Activated B cell treated with CpG ODN at 0.5 μM for 24 hours (primary cell): ENCODE measurements at places on chromosomes 11 and 22.

DNA sequence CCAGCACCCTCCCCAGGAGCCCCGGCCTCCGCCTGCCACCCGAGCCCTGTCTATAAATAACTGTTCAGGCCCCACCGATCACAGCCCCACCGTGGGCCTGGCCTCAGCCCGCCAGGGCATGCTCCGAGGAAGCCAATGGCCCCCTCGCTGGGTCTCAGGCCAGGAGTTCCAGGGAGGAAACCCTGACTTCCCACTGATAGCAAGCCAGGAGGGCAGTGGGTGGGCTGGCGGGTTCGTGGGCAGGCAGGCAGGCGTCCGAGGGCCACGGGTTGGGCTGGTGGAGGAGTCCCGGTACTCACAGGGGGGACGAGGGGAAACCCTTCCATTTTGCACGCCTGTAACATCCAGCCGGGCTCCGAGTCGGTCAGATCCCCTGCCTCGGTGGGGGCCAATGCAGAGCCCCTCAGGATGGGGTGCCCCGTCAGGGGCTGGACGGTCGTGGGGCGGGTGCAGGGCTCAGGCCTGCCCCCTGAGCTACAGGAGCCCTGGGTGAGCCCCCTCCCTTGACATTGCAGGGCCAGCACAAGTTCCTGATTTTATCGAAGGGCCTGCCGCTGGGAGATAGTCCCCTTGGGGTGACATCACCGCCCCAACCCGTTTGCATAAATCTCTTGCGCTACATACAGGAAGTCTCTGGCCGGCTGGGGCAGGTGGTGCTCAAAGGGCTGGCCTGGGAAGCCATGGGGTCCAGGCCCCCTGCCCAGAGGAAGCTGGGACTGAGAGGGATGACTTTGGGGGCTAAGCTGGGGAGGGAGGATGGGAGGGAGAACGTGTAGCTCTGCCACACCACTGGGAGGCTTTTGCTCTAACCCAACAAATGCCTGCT is at the start of gene SPI1:
SPI1 (minus strand) TSS at position 538 of the 826 bp plus-strand sequence; CDS start at position 344, 194 bp downstream.
- DNase-seq = peak; percentile 67

DNA sequence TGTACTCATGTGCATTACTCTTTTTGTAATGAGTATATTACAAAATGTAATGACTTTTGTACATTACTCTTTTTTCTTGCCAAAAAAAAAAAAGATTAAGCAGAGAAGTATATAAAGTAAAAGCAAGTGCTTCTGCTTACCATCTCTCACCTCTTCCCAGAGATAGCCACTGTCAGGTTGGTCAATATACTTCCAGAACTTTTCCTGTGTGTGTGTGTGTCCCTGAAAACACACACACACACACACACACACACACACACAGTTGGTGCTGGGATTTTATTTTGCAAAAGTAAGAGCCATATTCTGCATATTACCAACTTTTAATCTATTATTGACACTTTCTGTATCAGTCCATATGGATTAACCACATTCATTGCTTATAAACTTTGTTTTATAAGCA is 2.5 kb downstream of the IGLL5 start:
- no peak for DNase-seq

DNA sequence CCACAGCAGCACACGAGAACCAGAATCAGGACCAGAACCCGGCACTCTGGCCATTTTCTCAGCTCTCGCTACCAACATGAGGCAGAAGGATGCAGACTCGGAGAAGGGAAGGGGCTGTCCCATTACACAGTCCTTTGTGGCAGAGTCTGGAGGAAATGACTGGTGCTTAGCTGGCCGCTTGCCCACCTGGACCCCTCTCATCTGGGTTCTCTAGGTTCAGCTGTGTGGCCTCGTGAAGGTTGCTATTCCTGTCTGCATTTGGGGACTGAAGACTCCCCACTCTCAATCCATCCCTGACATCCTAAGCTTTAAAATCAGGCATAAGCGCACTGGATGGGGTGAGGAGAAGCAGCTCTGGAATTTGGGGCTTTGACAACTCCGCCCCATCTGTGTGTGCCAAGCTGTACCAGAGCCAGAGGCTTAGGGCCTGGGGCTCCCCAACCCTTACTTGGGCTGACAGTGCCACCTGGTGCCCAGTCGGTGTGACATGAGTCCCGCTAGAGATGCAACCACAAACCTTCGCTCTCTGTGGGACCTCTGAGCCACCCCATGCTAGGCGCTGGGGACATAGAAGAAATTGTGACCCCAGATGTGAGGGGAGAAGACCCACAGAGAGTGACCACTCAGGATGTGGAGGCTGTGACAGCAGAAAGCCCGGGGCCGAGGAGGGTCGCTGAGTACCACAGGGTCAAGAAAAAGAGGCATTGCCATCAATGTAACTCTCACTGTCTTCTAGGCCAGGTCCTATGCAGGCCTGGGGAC is 35.8 kb upstream of the FCHSD2 start:
- peak; percentile 72 for DNase-seq

GRCh38 chr11:111513240-111513605 is 1.0 kb upstream of the BTG4 start:
- no peak for DNase-seq

DNA sequence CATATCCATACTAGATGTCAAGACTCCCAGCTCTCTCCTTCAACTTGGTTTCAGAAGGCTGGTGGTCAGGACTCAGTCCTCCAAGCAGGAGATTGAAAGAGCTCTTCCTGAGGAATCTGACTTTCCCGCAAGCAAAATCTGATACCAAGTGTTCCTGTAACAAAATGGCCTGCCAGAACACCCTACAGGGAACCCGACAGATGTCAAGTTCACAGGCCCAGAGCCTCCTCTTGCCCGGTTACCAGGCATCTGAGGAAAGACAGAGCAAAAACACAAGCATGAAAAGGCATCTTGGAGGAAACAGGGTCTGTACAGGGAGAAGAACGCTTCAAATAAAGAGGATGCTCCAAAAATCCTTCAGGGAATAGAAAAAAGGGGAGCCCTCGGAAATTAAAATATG is 8.7 kb upstream of the KCNJ5 start:
- no peak for DNase-seq

- no peak for DNase-seq
Observed at GRCh38 chr22:27748751-27749191, 52.8 kb downstream of the MN1 start.

- DNase-seq = no peak
Observed at GRCh38 chr11:12677131-12677530, 2.9 kb downstream of the TEAD1 start.

- no peak for DNase-seq
Observed at GRCh38 chr11:96288915-96289314, 54.1 kb downstream of the MAML2 start.

GRCh38 chr22:46612904-46613605 is 7.1 kb upstream of the GRAMD4 start:
- DNase-seq = no peak

DNA sequence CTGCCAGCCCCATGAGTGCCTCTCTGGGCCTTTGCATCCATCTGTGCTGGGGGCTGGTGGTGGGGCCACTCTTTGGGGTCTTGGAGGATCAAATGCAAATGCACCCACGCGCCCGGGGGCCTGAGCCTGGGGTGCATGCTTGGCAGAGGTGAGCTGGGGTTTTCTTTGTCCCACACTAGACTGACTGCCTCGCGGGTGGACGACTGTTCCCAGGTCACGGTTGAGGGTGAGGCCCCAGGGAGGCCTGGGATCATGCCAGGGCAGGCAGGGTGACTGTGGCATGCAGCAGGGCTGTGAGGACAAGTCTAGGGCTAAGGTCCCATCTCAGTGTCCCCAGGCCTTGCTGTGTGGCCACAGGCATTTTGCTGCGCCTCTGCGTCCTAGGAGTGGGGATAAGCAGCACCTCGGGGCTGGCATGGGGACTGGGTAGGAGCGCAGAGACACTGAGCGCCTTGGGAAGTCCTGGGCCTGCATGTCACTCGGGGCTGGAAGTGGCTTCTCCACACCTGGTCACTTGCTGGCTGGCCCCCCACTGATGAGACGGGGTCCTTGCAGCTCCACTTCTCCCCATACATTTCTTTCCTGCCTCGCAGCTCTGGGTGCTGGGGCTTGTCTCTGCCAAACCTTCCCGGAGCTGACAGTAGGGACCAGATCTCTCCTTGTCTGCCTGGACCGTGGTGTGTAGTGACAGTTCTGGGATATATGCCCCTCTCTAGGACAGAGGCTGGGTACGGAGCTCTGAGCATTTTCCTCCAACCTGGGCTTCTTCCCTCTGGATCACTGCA is 133.1 kb downstream of the CTTN start:
- DNase-seq = no peak

- DNase-seq = no peak
Observed at GRCh38 chr22:39669432-39669831, 98.9 kb downstream of the CACNA1I start.

GRCh38 chr11:44036811-44037657 is 10.7 kb upstream of the ACCSL start:
- no peak for DNase-seq

GRCh38 chr22:38413085-38414008 is 41.7 kb downstream of the KCNJ4 start:
- DNase-seq = peak; percentile 11

DNA sequence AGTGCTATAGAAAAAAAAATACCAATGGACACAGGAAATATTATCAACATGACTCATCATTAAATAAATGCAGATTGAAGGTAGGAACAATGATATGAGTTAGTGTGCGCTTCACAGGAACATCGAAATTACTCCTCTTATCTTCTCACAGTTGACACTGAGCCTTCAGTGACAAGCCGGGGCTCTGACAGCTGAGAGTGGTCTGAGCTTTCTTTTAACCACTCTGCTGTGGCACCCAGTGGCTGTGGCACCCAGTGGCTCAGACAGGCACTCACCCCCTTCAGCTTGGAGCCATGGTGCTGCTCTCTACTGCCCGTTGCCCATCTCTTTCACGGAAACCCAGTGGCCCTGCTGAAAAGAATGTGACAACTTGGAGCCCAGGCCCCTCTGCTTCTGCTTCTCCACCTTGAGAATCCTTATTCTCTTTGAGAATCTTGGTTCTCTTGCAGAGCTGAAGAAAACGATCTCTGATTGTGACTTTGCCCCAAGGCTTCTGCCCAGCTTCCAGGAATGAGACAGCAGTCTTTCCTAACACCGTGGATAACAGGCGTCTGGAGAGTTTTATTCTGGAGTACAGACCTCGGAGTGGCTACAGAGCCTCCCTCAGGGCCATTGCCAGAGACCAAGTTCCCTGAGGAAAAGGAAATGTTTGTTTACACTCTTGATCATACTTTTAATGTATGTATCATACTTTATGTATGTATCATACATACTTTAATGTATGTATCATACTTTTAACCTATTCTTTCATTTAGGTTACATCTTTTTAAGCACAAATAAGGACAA is 37.1 kb upstream of the OR8B8 start:
- no peak for DNase-seq

DNA sequence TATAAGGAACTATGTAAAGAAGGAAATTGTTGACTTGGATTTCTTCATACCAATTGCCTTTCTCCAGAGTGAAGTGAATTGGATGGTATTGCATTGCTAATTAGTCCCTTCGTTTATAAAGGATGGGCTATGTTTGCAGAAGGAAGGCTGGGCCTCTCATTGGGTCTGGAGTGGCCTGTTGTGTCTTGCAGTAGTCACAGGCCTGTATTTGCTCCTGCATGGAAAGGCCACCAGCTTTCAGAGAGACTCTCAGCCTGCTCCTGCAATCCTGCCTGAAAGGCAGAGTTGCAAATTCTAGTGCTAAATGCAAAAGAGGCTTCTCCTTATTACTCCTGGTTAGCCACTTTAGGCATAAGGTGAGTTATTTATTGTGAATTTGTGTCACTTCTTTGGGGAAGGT is 103.8 kb downstream of the EXT2 start:
- DNase-seq = no peak

DNA sequence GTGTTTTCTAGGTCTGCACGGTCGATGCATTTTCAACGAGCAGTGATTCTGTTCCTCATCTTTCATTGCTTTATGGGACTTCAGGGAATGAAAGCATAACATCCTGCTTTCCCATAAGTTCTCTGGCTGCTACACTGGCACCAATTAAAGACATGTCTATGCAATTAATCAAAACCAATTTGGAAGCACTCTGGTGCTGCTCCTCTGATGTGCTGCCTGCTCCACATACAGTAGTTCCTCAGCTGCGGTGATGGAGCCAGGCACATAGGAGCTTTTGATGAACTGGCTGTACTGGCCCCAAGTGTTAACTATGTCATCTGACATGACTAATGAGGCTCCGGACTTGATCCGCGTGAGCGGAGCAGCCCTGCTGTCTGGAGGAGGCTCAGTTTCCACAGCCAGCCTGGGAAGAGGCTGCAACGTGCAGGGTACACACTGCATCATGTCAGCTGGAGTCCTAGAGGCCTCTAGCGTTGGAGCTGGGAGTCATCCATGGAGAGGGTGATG is 29.8 kb downstream of the GVQW3 start:
- no peak for DNase-seq

DNA sequence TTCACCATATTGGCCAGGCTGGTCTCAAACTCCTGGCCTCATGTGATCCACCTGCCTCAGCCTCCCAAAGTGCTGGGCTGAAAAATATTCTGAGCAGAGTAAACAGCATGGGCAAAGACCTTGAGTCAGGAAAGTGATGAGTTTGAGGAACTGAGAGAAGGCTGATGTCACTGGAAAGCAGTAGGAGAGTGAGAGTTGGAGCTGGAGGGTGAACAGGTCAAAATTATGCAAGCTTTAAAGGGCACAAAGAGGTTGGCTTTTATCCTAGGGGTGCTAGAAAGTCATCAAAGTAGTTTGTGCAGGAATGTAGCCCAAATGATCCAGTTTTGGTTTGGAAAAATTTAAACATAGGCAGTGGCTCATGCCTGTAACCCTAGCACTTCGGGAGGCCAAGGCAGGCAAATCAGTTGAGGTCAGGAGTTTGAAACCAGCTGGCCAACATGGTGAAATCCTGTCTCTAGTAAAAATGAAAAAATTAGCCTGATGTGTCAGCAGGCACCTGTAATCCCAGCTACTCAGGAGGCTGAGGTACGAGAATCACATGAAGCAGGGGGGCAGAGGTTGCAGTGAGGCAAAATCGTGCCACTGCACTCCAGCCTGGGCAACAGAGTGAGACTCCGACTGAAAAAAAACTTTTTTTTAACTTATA is 44.7 kb upstream of the CXCR5 start:
- DNase-seq = no peak

DNA sequence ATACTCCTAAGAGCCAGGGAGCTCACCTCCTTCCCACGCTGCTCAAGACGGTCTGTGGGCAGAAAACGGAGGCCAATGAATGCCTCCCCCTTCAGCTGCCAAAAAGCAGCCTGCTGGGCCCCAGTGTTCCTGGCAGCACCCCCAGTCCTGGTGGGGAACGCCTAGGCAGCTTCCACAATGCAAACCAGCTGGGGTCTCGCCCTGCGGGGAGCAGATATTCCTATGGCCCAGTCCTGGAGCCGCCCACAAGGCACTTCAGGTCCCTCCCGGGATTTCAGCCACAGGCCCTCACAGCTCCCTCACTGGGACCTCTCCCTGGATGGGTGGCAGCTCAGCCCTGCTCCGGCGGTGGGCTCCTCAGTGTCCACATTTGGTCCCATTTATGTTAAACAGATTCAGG is 29.2 kb downstream of the A4GALT start:
- no peak for DNase-seq

DNA sequence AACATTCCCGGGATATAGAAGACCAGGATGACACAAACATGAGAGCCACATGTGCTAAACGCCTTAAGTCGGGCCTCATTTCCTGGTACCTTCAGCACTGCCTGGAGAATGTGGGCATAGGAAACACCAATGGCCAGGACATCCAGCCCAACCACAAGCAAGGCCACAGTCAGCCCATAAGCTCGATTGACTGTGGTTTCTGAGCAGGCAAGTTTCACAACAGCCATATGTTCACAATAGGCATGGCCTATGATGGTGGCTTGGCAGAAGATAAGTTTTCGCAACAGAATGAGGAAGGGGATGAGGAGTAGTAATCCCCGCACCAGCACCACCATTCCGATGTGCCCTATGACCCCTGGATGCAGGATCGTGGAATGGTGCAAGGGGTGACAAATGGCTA is 26.9 kb upstream of the OR56A1 start:
- no peak for DNase-seq

GRCh38 chr11:105492010-105492409 is 117.9 kb upstream of the GRIA4 start:
- DNase-seq = no peak
